Cortex of kidney (tissue), 1 donor: ENCODE measurements at places on chromosomes 3 and 15.

GRCh38 chr3:52198643-52199608, 966 bp downstream of the ALAS1 start:
- no peak for DNase-seq

GRCh38 chr15:49382394-49382793, 40.6 kb upstream of the FGF7 start:
- no peak for DNase-seq

DNA sequence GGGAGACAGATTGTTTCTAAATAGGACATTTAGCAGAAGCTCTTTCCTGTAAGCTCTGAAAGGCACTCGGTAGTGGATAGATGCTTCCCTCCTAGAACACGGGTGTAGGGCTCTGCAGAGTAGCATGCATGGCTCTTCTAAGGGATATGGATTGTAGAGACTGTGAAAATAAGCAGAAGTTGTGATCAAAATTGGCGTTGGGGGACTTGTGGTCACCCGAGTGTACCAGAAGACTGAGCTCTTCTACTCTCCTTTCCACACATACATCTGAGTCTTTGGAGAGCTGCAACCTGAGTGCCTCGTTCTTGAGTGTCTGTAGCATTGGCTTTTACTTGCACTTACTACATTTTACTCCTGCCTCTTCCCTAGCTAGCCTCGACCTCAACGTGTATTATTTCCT, 197.7 kb downstream of the LPP start:
- no peak for DNase-seq

DNA sequence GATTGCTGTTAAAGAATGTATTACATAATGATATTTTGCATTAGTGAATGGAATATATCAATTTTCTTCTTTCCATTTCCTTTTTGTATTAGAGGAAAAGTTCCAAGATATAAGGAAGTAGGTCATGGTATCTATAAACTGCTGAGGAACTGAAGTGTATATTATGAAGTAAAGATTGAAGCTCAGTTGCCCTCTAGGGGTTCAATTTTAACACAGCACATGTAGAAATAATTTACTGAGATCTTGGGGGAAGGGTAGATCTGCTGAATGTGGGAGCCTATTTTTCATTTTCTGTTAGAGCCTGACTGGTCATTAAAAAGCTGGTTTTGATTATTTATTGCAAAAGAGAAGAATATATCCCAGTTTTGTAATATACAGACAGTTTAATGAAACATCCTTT, 45.2 kb downstream of the CMC1 start:
- DNase-seq: no peak

DNA sequence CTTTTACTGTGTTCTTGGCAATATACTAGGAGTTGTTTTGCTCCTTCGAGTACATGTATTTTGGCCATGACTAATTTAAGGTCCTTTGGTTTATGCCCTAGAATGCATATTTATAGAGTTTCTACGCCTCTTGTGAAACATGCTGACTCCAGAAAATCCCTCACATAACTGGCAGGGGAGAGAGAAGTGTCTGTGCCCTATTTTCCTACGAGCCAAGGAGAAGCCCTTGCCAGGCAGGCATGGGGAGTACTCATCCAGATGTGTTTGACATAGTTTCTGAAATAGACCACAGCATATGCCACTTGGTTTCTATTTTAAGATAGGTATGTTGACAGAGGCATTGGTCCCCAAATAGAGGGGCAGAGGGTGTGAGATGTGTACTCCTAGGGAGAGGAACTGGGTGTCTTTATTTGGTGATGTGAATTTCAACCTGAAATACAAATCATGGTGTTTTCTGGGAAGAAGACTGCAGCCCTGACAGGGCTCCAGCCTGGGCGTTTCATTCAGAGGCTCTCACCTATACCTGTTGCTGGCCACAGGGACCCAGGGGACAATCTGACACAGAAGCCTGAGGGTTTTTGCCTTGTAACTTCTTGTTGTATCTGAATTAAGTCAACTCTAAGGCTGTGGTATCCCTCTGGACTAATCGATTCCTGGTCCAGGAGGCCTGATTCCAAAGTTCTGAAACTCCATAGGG, 267.8 kb upstream of the C2CD4B start:
- DNase-seq: no peak

- no peak for DNase-seq
Observed at GRCh38 chr3:8420612-8421011, 81.0 kb upstream of the LMCD1 start.
